ENCODE measurements at places on chromosomes 12 and 14.

DNA sequence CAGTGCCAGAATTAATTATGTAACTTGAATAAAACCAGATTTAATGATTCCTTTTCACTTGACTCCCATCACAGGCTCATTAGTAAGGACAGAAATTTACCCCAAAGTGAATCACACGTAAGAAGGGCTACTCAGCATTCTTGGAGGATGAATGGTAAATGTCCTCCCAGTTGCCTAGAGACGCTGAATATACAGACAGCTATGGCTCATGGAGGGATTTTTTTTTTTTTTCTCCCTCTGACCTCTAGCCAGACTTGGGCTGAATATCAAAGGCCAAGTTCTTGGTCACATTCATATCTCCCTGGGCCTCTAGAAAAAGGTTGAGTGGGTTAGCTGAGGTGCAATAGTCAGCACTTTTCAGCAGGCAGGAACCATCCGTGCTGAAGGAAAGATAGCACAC, 77.5 kb downstream of the PHLDA1 start:
- no peak for DNase-seq

DNA sequence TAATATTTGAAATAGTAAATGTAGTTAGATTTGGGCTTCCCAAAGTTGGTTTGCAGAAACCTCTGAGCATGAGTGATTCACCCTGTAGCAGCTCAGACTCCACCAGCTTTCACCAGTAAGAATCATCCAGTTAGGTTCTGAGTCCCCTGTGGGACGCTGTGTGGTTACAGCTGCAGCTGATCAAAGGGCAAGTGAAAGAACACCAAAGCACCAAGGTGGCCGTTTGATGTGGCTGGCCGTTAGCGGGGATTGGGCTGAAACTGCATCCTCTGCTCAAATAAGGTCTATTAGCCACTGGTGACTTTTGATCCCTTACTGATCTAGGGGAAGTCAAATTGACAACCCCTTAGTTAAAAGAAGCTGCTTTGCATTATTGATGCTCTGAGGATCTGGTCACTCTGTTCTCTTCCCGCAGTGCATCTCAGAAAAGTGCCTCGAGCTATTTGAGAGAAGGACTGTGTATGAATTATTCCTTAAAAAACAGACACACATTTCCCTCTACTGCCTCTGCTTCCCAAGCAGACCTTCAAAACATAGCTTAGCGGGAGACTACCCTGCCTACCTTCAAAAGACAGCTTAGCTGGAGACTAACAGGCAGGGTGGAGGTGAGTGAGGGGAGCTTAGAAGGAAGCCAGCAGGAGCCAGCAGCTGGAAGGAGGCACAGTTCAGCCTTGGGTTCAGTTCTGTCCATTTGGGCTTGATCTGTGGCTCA, 3.7 kb downstream of the ABHD12B start:
- no peak for DNase-seq

DNA sequence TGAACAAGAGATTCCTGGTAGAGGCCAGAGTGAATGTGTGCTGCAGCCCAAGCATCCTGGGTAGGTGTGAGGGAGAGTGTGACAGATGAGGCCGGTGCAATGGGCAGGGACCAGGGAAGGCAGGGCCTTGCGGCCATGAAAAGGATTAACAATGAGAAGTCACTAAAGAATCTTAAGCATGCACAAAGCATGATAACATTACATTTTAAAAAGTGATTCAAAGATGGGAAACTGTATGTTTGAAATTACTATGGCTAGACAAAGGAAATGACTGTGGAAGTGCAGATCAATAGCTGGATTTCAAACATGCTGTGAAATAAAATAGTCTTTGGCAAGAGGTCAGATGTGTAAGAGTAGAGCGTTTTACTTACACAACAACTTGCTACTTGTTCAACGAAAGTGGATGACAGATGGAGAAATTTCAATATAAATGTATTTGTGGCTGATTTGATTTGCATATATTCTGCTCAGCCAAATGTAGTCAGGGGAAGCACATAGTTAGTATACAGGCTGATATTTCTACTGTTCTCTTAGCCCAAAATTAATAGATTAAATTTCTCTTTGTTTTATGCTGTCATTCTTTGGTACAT, 175.5 kb downstream of the CCDC59 start:
- no peak for DNase-seq

GRCh38 chr12:56808954-56809353, 45.8 kb downstream of the HSD17B6 start:
- DNase-seq, result no peak

DNA sequence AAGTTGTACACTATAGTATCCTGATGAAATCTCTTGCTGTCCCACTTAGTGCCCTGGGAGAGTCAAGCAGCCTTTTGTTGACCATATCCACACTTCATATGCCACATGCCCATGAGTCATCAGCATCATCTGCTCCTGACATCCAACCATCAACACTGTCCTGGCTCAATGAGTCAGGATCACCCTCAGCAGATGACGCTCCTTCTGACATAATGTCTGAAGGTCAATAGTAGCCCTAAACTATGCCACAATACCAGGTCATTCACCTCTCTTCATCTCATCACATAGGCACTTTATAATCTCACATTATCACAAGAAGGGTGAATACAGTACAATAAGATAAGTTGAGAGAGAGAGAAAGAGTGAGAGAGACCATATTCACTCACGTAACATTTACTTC, 369.0 kb upstream of the FAR2 start:
- no peak for DNase-seq
